ENCODE measurements at places on chromosomes 3 and 15.

GRCh38 chr3:69232482-69232881, 110.1 kb upstream of the LMOD3 start:
- no peak for DNase-seq

DNA sequence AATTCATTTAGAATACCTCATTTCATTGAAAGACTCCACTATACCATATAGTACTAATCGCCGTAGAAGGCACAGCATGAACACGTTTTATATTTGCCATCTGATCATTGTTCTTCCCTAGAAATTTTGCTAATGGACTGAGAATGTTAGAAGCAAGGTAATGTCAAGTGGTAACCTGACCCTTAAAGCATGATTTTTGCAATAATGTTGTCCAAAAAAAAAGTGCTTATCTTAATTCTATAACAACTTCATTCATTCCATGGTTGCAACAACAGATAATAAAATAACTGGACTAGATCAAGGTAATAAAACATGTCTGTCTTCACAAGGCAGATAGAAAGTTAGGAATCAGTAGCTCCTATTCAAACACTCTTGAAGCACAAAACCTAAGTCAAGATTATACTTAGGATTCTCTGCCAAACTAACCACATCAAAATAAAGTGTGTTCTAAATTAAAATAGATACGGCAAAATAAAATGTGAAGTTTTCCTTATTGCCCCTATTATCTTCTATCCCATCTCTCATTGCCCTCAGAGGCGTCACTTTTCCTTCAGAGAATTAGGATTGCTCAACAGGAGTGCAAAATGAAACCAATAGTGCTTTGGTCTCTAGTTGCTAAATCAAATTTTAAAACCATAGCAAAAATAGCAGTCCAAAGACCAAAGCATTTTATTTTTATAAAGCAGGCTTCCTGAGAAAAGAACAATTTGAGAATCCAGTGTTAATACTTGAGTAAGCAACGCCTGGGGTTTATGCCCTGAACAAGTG, 317.4 kb upstream of the UBE2E2 start:
- DNase-seq, result no peak

GRCh38 chr3:130342821-130343661, 2.4 kb upstream of the COL6A5 start:
- no peak for DNase-seq

GRCh38 chr3:11386465-11387113, 114.4 kb downstream of the ATG7 start:
- no peak for DNase-seq

- no peak for DNase-seq
Measured at GRCh38 chr3:196883361-196883760, 15.6 kb downstream of the SENP5 start.

GRCh38 chr15:36790891-36791290, 211.5 kb downstream of the CDIN1 start:
- no peak for DNase-seq

GRCh38 chr3:4079339-4080195, 223.6 kb upstream of the SETMAR start:
- DNase-seq, result no peak

- DNase-seq, result no peak
Measured at GRCh38 chr3:83655083-83655482, 1303.7 kb upstream of the CADM2 start.

DNA sequence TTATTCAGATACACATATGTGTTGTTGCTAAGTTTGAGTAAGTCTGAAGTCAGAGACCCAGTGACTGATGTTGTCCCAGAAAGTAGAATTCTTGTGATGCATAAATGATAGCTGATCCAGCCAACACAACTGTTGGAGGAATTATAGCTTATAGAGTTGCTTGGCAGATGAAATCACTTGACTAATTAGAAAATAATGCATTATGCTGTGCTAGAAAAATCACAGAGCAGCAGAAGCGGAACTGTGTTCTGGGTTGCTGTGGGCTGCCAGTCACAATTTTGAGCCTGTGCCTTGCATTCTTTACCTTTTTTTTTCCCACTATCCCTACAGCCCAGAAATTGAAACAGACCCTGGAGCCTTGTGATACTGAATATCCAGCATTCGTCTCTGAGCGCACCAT, 90.0 kb upstream of the LRTM1 start:
- no peak for DNase-seq

DNA sequence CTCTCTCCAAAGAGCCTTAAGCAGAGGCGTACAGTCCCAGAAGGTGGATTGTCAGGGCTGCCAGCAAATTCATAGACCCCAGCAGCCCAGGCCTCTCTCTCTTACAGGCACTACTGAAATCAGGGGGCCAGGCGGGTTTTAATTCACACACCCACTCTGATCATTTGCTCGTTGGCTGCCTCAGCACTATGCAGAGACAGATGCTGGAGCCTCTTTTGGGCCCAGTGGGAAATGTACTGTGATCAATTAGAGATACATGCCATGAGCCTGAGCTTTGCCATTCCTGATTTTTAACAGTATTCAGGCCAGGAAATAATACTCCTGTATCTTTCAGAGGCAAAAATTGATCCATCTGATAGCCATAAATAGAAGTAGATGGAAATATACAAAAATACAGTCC, 53.0 kb downstream of the CMTM6 start:
- DNase-seq, result no peak

All from SK-MEL-5 (cell line).